Activated CD4-positive, CD25-positive, alpha-beta regulatory T cell (primary cell): ENCODE measurements at places on chromosomes 16 and 17.

DNA sequence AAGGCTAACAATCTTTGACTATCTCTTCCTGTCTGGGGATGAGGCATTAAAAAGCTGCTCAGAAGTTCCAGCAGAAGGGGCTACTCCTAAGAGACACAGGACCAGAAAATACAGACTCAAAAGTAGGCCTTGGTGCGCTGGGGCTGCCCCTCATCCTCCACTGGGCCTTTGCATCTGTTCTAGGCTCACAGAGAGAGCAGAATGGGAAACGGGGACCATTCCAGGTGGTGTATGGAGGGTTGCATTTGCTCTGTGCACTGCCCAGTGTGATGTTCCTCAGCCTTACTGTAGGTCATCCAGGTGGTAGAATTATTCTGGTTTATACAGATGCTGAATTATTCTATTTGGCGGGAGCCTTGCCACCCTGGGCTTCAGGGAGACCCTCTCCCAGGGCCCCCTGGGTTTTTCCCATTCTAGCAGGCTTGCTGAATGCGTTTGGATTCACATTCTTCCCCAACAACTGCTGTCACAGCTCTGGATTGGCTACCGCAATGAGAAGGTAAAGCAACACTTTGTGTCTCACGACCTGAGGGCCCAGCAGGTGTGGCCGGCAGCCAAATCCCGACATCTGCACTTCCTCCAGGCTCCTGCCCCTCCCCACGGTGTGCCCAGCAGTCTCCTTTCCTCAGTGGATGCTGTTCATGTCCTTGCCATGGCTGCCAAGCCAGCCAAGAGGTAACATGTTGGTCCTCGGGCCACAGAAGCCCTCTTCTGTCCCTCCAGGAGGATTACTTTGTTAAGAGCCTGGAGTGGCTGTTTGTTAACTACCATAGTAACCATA, 25.0 kb upstream of the ZNHIT3 start:
- DNase-seq = no peak

GRCh38 chr17:7343250-7343649, 6.9 kb downstream of the ACAP1 start:
- DNase-seq = no peak

GRCh38 chr17:77200711-77201110, 59.9 kb downstream of the SEC14L1 start:
- no peak for DNase-seq

DNA sequence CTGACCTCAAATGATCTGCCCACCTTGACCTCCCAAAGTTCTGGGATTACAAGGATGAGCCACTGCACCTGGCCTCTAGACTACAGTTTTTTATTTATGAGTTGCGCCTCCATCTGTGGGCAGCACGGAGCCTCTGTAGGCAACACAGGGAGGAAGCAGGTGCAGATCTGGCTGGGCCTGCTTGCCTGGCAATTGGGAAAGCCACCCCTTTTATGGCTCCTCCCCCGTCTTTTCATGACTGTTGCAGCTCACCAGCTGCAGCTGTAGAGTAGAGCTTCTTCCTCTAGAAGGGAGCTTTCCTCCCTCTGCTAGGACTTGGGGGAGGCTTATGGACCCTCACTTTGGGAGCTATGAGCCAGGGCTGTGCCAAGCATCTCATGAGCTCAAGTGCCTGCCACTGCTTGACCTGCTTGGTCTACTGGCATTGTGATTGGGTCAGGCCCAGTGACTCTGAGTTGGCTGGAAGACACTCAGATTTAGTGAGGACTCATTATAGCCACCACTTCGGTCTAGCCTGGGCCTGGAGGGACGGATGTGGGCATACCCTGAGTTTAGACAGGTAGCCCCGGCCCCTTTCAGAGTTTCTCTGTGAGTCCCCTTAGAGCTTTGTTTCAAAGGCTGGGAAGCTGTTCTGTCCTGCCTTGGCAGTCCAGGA, 6.9 kb upstream of the SLC7A6 start:
- DNase-seq = no peak

DNA sequence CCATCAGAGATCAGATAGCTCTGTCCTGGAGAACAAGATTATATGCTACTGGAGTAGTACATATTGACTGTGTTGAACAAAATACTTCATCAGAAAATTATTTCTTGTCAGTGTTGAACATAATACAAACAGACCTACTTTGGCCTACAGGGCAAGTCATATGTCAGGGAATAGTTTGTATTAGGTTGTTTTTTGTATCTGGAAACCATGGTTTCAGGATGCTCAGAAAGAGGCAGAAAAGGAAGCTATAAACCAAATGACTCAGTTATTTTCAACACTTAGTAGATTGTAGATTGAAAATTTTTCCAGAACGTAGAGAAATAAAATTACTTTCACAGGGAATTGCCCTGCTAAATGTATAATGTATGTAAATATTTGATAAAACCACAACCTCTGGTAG, 198.4 kb downstream of the CYB561 start:
- DNase-seq = no peak

DNA sequence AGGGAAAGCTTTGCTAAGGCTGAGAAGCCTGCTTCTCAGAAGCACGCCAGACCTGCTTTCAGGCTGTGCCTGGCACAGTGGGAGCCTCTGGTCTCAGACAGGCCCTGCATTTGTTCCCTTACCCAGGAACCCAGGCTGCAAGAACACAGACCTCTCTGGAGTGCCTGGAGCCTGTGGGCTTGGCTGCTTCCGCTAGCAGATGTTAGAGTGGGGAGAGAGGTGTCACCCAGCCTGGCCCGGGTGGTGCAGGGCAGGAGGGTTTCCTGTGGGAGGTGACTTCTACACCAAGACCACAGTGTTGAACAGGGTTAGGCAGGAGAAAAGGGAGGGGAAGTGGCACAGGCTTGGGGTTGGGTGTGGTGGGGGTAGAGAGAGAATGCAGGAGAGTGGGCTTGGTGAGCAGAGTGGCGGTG, 35.8 kb upstream of the ADGRG1 start:
- DNase-seq = no peak

- no peak for DNase-seq
Observed at GRCh38 chr16:76441391-76441790, 164.2 kb downstream of the CNTNAP4 start.

GRCh38 chr17:21522755-21523336, 146.7 kb downstream of the KCNJ12 start:
- DNase-seq = no peak

DNA sequence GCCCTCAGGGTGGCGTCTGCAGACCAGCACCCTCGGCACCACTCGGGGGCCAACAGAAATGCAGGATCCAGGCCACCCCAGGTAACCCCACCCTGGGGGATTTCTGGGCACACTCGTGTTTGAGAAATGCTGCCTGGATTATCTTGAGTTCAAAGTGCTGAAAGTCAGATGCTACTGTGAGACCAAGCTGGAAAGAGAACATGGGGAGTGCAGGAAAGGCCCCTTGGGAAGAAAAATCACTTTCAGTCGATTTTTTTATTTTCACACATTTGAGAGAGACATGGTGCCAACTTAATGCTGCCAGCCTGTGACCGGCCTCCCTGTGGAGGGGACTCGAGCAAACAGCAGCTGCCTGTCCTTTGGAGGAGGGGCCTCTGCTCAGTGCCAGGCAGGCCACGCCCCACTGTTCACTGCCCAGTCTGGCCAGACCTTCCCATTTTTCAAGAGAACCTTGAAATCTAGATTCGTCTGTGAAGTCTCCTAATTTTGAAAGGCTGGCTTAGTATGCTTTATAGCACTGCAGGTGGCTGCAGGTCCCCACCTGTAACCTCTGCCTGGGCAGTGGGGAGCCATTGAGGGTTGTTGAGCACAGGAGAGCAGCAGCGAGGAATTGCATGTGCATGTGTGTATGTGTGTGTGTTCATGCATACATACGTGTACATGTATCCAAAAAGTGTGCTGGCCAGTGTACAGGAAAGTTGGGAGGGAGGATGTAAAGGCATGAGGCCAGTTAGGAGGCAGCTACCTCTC, 70.7 kb upstream of the PLCG2 start:
- no peak for DNase-seq

- no peak for DNase-seq
Observed at GRCh38 chr17:74116087-74116717, 87.3 kb upstream of the RPL38 start.

DNA sequence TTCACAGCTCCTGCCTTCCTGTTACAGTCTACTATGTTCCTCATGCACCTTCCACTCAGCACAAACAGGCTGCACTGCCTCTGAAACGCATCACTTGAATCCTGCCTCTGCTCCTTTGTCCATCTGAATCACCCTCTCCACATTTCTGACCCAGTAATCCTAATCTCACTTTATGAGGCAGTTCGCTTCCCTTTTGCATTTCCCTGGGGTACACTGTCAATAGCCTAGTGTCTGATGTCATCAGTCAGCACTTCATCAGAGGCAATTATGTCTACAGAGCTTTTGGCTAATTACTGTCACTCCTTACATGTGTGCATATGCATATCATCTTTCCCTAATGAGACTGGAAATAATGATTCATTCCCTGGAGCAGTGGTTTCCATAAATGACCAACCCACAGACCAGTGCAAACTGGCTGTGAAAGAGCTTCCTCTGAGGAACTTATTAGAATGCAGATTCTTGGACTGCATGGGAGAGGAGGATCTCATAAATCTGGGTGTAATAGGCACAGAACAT, 23.6 kb downstream of the CA4 start:
- no peak for DNase-seq

GRCh38 chr16:27311897-27312303, 1.9 kb upstream of the IL4R start:
- DNase-seq = no peak

GRCh38 chr17:282000-282911, 70.4 kb downstream of the RPH3AL start:
- DNase-seq = no peak

- no peak for DNase-seq
Observed at GRCh38 chr16:10493276-10493675, 87.1 kb downstream of the EMP2 start.

DNA sequence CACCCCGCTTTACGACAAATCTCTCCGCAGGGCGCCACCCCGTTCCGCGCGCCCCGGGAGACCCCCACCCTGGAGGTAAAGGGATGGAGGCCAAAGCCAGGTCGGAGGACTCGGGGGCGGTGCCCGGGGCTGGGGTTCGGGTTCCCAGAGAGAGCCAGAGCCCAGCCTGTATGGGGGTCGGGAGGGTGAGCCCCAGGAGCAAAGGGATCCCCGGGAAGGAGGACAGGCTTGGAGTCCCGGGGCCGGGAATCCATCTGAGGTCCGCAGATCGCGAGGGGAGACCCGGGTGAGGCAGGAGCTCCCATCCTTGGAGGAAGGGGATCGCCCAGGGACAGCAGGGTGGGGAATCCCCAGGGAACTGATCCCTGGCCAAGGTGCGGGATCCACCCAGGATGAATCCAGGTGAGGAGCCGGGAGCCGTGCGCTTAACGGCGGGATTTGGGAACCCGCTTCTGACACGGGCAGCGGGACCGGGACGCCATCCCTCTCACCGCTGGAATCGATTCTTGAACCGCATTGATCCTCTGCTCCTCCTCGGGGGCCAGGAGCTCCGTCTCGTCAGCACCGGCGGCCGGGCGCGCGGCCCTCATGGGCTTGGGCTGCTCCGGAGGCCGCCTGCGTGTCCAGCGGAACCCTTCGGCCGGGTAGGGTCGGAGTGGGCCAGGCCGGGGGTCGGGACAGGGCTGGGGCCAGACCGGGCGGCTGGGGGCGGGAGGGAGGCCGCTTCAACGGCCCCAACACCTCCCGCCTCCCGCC, at the start of gene MMD:
MMD (minus strand) TSS at position 657 of the 756 bp plus-strand sequence; CDS start at position 517, 140 bp downstream.
- DNase-seq = no peak

DNA sequence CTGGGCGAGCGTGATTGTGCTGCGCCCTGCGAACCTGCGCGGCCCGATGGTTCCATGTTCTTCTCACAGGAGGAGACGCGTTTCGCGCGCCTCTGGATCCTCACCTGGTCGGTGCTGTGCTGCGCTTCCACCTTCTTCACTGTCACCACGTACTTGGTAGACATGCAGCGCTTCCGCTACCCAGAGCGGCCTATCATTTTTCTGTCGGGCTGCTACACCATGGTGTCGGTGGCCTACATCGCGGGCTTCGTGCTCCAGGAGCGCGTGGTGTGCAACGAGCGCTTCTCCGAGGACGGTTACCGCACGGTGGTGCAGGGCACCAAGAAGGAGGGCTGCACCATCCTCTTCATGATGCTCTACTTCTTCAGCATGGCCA, 1.0 kb downstream of the FZD2 start:
- no peak for DNase-seq

DNA sequence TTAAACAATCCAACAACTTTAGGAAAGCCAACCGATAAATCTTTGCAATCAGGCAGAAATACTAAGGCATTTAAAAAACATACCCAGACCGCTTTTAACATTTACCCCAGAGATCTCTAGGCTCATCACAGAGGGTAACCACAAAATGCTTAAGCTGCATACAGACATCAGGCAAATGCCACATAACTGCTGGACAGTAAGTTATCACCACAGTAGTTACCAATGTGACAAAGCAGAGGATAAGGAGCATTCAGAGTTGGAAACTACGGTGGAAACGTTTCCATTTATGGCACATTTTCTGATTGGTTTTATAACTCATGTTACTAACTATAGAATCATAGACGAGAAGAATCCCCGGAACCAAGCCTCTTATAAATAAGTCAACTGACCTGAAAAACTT, 77.5 kb downstream of the KANSL1 start:
- no peak for DNase-seq

DNA sequence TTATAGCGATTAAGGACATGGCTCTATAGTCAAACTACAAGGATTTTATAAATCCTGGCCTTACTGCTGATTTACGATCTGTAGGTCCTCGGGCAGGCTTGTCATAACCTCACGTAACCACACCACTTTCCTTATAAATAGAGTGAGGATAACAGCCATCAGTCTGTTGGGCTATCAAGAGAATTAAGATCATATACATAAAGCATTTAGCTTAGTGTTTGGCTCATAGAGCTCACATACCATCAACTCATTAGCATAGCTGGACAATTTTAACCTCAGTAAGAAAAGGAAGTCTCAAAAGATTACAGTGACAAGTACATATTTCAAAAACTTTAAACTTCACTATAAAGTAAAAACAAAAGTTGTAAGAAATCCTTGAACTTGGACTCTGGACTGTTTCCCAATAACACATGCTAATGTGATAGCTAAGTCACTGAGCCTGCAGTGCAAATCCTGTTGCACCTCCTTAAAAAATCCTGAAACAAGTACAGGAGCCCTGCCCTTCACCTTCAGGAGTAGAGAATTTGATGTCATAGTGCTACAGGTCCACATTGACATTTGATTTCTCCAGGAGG, 20.8 kb upstream of the CLEC3A start:
- no peak for DNase-seq

DNA sequence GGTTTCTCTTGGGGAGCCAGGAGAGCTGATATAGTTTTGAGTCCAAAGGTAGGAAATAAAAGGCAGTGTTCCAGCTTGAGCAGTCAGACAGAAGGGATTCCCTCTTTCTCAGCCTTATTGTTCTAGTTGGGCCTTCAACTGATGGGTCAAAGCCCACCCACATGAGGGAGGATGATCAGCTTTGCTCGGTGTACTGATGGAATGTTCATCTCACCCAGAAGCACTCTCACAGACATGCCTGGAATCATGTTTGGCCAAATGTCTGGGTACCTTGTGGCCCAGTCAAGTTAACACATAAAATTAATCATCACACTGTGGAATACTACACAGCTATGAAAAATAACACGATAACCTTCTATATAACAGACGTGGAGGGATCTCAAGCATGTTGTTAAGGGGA, 23.1 kb upstream of the KCNG4 start:
- DNase-seq = no peak

- DNase-seq = no peak
Observed at GRCh38 chr16:72969812-72970211, 78.1 kb downstream of the ZFHX3 start.
